ENCODE measurements at places on chromosomes 12 and 14.

GRCh38 chr14:93893661-93894261 lies 33.4 kb upstream of the FAM181A start:
- no peak for DNase-seq

DNA sequence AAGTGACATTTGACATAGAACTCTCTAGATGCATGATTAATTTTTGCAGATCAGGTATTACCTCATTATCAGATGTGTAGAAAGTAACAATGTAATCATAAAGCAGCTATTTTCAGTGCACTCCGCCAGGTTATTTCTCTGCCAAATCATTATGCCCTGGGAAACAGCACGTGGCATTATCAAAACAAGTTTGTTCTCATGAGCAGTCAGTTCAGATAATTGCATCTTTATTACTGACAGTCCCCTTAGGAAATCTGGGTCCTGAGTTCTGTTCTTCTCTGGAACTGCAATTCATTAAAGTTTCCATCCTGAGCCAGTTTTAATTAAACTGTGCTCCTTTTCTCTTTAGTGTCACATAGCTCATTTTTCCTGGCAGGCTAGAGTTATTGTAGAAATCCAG lies 94.7 kb upstream of the KRR1 start:
- no peak for DNase-seq

- no peak for DNase-seq
Observed at GRCh38 chr12:97211416-97211930, 251.1 kb upstream of the RMST start.

DNA sequence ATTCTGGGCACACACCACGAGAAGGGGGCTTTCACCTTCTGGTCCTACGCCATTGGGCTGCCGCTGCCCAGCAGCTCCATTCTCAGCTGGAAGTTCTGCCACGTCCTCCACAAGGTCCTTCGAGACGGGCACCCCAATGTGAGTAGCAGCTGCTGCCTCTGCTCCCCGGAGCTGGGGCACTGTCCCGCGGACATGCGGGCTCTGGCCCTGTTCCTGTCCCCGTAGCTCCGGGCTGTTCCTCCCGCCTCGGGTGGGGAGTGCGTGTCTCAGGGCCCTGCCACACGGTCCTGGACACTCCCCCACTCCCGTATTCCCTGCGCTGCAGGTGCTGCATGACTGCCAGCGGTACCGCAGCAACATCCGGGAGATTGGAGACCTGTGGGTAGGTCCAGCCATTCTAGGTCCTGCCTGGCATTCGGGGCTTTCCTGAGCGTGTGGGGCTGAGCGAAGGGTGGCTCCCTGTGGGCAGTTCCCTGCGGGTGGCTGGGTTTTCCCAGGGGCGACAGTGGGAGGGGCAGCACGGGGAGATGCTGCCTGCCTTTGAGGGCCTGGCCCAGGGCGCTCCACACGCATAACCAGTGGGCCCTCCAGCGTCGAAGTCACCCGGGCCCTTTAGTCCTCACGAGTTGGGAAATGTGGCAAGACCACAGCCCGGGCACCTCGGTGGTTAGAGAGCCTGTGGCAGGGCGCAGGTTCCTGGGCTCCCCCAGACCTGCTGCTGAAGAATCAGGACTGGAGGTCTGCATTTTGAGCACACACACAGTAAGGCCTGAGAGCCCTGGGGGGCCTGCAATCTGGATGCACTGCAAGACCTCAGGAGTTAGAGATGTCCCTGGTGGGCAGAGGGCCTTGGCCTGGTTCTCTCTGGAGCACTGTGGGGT lies 13.5 kb downstream of the HIP1R start:
- DNase-seq, result no peak

DNA sequence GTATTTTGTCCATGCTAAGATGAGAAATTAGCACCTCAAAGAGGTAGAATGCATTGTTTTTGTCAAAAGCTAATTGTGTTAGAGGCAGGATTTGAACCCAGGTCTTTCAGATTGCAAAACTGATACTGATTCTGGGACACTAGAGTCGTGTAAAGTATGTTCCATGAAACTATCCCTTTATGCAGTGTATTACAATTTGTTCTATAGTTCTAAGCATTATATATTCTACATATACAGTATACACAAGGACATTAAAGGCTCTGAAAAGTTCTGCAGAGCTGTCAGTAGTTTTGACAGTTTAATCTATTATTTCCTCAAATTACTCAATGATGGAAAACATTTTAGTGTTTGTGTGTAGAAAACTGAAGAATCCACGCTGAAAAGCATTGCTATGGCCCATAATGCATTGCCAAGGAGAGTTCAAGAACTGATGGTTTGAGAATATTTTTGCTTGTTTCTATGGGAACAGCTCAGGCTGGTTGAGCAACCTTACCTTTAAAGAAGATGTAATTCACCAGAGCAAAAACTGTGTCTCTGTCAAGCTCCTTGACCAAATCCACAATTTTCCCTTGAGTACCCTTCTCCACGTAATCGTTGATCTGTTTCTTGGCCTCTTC lies 6.2 kb downstream of the SERPINA1 start:
- DNase-seq, result no peak

DNA sequence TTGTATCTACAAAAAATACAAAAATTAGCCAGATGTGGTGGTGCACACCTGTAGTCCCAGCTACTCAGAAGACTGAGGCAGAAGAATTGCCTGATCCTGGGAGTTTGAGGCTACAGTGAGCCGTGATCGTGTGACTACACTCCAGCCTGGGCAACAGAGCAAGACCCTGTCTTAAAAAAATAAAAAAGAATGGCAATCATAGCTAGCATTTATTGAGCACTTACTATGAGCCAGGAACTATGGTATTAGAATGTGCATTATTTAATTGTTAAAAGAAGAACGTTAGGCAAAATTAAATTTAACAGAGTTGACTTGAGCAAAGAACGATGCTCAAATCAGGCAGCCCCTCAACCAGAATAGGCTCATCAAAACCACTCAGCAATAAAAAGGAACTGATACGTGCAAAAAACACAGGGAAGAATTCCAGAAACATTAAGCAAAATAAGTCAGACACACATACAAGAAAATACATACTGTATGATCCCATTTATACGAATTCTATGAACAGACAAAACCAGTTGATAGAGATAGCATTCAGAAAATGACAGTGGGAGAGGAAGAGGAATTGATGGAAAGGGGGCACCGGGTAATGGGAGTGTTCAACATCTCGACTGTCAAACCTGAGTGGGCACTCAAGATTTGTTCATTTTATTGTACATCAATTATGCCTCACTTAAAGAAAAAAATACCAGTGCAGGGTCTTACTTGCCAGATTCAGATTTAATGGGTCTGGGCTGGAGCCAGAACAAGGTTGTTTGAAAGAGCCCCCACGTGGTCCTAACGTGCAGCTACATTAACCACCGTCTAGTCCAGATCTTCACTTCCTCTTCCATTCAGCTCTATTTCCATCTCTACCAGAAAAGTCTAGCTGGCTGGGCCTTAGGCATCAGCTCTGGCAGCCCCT lies 8.0 kb downstream of the SCNN1A start:
- peak; percentile 64 for DNase-seq

GRCh38 chr14:105069871-105070759 lies 4.9 kb upstream of the GPR132 start:
- peak; percentile 53 for DNase-seq

DNA sequence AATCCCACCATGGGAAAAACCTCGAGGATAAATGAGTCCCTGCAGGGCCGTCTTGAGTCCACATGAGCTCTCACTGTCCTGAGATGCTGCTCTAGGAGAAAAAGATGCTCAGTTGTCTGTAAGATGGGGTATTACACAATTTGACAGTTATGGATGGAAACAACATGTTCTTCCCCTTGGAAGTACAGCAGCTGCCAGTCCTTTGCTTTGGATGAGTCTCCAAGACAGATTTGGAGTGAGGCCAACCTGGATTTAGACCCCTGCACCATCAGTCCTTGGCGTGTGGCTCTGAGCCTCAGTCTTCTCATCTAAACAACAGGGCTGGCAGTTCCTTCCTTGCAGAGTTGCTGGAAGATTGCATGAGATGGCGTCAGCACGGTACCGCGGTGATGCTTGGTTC lies 309.1 kb upstream of the FKBP4 start:
- DNase-seq, result no peak

- no peak for DNase-seq
Observed at GRCh38 chr12:65510584-65511050, 232.1 kb downstream of the MSRB3 start.

DNA sequence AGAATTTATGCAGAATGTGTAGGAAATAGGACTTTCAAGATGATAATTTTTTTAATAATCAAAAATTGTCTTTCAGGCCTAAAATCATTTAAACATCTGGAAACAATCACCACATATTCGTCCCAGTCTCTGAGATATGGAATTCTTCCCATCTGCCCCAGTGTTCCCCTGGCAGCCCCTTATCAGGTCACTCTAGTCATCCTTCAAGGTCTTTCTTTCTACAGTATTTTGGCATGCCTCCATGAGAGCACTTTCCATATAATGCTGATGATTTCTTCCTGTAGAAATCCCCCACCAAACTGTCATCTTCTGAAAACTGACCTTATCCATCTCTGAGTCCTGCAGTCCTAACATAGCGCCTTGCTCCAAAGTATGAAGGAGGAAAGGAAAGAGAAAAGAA lies 422.1 kb downstream of the RPS29 start:
- DNase-seq, result no peak

DNA sequence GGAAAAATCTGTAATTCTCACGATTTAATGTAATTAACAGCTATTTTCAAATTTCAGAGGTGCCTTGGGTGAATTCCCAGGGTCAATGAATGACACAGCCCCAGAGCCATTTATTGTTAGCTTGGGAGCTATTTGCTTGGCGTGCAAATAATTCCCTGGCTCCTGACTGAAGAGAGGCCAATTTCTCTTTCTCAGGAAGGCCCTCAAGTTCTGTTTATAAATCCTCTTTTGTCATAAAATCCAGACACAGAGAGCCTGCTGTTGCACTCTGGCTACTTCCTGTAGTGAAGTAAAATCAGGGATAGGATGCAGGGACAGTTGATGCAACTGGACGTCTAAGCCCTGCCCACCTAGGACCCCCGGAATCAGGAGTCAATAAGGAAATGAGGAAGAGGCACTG lies 154.3 kb downstream of the TMX1 start:
- no peak for DNase-seq

GRCh38 chr14:94593376-94593748 lies 12.1 kb downstream of the SERPINA5 start:
- DNase-seq, result no peak

DNA sequence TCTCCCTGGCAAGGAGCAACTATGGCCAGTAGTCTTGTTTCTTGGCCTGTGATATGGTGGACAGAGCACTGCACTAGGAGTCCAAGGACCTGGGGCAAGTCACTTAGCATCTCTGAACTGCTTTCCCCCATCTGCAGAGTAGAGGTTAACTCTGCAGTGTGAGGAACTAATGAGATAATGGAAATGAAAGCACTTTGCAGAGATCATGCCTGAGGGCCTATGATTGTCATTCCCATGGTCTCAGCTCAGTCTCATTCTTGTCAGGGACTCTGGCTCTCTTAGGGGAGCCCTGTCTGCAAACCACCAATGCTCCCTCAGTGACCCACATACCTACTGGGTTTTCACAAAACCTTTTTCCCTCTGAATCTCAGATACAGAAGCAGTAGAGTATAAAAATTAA lies 6.5 kb upstream of the PNMA1 start:
- no peak for DNase-seq

- no peak for DNase-seq
Observed at GRCh38 chr12:86257134-86257533, 943 bp upstream of the MGAT4C start.

DNA sequence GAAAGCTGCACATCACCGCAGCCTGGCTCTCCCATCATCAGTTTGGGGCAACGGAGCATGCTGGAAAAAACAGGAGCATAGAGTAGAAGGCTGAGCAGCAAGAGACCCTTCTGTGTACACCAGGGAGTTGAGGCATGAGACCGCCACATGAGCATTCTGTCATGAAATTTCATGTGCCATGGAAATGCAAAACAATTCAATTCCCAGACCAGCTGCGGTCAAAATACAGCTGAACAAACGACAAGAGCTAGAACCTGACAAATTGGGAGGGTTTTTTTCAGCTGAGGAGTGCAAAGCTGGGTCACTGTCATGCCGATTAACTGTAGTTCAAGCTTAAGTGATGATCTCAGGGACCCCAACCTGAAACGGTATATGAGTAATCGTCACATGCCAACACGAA lies 37.1 kb downstream of the TMEM30B start:
- DNase-seq, result no peak
